Lower leg skin (tissue), 4 donors: ENCODE measurements at places on chromosomes 4 and X. TPM values are rescaled to one million over a fixed set of nuclear protein-coding genes. Genes with fewer than 3 reads are reported as not detected.

GRCh38 chr4:2852481-2852921 is 8.9 kb downstream of the ADD1 start:
- no peak for DNase-seq

- no peak for DNase-seq
These were observed 64.4 kb upstream of the IBSP start for GRCh38 chr4:87734936-87735335.

DNA sequence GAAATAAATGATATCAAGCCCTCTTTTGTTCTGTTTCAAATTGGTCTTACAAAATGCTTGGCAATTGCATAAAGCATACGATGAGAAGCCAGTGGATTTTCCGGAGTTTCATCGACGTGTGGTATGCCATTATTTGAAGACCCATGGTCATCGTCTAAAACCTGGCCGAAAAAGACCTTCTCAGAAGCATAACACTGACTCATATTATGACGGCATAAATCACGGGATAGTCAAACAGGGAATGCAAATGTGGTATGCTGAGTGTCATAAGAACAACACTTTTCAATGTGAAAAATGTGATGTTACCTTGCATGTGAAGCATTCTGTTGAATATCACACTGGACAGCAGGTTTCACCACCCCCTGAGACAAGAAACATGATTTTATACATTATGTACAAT is 695.2 kb downstream of the GRXCR1 start:
- no peak for DNase-seq

GRCh38 chrX:37371578-37371991 is 22.4 kb downstream of the PRRG1 start:
- no peak for DNase-seq

GRCh38 chr4:102988429-102989020 is 31.0 kb downstream of the SLC9B1 start:
- no peak for DNase-seq

GRCh38 chrX:71930298-71930697 is 19.7 kb downstream of the NHSL2 start:
- DNase-seq: no peak

GRCh38 chr4:74904509-74905065 is 28.3 kb upstream of the PARM1 start:
- no peak for DNase-seq

CT45A5 gene
- not detected for total RNA-seq

DNA sequence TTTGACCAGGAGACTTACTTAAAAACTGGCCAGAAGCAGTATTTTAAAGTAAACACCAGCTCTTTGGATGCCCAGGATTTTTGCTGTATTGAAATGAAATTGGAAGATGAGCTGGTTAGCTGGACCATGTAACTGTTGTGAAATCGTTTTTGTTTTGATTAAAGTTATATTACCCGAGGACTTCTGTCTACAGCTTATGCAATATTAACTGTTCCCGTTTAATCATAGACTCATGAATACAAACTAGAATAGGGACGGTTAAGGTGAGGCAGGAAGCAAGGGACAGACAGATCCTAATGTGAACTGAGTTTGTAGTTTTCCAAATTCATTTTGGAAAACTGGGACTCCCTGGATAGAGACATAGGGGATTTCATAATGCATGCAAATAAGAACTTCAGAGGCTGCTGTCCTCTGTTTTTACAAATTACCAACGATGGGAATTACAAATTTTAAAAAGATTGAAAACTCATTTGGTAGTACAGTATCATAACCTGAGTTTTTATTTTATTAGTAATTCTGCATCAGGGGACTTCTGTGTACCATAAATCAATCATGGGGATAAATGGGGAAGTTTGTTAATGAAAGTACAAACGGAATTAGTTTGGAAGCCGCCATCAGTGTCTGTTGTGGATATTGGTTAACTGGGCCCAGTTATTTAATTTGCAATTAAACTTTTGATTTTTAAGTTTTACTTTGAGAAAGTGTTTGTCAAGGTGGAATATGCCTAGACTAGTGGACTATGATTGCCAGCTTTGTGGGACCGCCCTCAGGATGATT is 304.4 kb downstream of the AFF2 start:
- DNase-seq: no peak

- no peak for DNase-seq
These were observed 17.5 kb upstream of the SH3KBP1 start for GRCh38 chrX:19904778-19905367.

DNA sequence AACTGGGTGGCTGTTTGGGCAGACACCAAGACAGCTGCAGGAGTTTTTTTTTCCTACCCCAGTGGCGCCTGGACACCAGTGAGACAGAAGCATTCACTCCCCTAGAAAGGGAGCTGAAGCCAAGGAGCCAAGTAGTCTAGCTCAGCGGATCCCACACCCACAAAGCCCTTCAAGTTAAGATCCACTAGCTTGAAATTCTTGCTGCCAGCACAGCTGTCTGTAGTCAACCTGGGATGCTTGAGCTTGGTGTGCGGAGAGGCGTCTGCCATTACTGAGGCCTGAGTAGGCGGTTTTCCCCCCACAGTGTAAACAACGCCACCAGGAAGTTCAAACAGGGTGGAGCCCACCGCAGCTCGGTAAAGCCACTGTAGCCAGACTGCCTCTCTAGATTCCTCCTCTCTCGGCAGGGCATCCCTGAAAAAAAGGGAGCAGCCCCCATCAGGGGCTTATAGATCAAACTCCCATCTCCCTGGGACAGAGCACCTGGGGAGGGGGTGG is 171.4 kb downstream of the ARHGEF9 start:
- DNase-seq: no peak

- no peak for DNase-seq
These were observed 391.7 kb downstream of the GABRG1 start for GRCh38 chr4:45732161-45732560.

AKAP4 gene
- total RNA-seq: not detected

GRCh38 chr4:82423245-82424054 is 6.8 kb downstream of the HNRNPDL start:
- no peak for DNase-seq

HSFX4 gene
- not detected for total RNA-seq

DNA sequence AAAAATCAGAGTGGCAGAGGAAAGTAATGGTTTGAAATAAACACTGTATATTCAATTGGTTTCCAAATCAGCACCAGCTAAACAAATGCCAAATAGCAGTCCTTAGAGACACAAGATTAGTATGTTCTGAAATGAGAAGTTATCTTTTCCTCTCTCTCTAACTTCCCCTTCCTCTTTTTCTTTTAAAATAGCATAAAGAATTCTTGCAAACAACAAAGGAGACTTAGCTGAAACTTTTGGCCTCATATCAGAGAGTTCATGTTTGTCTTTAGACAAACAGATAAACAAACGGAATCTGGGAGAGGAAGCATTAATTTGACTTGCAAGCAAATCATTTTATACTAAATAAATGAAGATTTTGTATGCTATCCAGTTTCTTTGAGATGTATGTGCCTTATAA is 399.0 kb downstream of the GBA3 start:
- DNase-seq: no peak

- DNase-seq: no peak
These were observed 109.5 kb downstream of the FRAS1 start for GRCh38 chr4:78166622-78167021.

- DNase-seq: no peak
These were observed 19.7 kb upstream of the SOX3 start for GRCh38 chrX:140524556-140524955.

DNA sequence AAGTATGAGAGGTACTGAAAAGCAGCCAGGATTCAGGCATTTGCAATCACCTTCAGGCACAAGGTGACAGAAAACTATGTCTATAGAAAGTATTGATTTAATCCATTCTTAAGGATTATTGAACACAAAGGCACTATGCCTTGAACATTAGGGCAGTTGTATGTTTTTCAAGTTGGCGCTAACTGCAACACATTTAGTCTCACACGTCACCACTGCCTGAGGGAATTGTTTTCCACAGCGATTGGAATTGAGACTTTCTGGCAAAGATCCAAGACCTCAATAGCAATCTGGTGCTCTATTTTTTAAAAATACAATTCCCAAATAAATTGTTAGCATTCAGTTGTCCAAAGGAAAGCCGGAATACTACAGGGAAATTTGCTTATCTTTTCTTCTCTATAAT is 52.7 kb upstream of the FTHL17 start:
- DNase-seq: no peak

DNA sequence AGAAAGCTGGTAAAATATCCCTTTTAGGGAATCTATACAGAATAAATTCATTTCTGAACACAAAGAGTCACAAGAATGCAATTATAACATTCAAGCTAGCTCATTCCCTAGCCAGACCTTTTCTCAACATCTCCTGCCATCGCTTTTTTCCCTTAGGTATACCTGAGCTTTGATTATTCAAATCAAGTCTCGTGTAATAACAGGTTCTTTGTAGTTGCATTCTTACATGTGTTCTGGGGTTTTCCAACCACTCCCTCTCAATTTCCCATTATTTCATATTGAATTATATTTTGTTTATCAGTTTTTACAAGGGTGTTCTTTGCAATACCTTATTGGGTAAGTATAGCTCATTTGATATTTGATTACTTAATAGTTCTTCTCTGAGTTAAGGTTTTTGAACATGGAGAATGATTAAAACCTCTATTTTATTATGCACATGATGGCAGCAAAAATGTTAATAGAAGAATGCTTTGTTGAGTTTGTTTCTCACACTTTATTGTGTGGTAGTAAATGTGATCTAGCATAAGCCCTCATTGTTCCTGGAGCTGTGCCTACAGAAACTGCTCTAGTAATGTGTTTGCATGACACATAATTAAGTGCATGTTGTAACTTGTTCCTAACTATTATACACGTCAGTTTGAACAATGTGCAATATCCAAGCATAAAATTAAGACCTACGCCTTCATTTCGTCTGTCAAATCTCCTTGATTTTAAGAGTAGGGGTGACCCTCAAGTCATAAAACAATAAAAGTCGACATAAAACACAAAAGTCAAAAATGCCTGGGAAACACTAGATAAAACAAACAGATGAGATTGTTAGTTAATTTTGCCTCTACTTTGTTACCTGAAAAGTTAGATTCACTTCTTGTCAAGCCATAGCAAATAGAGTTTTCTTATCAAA is 124.0 kb upstream of the POF1B start:
- no peak for DNase-seq
